Activated T-cell treated with anti-CD3 and anti-CD28 coated beads for 48 hours (primary cell): ENCODE measurements at places on chromosomes 11 and 22.

GRCh38 chr22:39503630-39504029, 1.5 kb downstream of the MIEF1 start:
- no peak for DNase-seq

DNA sequence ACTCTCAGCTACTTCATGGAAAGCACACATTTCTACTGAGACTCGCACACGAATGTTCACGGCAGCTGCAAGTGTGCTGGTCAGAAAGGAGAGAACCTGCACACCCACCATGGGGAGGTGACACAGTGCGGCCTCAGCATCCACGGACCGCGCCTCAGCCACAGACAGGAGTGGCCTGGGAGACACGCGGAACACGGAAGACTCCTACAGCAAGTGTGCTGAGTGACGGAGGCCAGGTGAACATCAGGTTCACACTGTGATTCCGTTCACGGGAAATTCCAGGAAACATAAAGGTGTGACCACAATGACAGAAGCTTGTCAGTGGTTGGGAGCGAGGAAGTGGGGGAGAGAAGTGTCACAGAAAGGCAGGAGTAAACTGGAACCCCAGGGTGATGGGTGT, 13.3 kb upstream of the MOB2 start:
- no peak for DNase-seq

- DNase-seq = peak; percentile 71
These were observed 28.8 kb upstream of the MOB2 start for GRCh38 chr11:1515082-1516060.

DNA sequence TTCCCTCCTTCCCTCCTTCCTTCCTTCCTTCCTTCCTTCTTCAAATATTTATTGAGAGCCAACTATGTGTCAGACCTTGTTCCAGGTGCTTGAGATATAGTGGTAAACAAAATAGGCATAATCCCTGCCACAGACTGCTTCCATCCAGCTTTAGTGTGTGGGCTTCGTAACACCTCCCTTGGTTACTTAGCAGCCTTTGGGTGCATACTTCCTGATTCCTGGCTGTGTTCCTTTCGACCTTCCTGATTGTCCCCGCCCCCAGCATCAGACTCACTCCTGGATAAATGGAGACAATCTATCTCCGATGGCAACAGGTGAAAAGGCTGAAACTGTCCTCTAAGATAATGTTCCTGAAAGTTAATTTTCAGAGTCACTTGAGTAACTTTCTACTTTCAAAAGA, 13.5 kb downstream of the CCDC81 start:
- no peak for DNase-seq

DNA sequence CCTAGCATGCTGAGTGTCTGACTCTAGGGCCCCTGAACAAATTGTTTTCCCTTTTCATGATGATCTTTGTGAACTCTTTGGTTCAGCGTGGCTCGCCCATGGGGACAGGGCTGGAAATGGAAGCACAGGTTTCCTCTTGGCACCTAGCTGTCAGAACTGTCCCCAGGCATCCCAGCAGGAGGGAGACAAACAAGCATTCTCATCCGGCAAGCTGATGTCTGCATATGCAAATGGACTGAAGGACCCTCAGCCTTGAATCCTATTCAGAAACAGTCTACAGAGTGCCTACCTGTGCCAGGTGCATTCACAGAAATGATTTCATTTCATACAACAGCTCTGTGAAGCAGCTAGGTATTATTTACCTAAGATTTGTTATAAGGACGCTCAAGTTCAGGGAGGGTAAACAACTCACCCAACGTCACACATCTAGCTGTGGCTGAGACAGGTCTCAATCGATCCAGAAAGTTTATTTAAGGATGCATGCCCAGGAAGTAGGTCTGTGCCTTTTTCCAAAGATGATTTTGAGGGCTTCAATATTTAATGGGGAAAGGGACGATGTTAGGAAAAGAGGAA, 176.4 kb downstream of the KIRREL3 start:
- no peak for DNase-seq

DNA sequence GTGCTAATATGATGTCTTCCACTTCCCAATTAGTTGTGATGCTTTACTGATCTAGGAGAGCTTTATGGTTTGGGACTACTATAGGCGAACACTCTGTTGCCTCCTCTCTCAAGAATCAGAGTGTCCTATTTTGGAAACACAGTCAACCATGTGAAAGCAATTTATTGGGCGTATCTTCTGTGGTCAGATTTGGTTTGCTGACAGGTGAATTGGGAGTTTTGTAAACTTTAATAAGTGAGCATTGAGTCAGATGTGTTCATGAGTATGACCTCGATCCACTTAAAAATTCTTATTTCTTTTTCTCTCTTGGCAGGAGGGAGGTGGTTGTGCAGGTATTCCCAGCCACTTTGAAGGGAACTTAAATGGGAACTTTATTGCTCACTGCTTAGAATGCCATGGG, 4.4 kb downstream of the CAT start:
- DNase-seq = no peak
